CD4-positive, alpha-beta T cell treated with Interferon gamma for 1 hour (primary cell): ENCODE measurements at places on chromosomes 4 and X.
A peak's percentile ranks its signal among the peaks of the same experiment; 100 is the strongest.

- DNase-seq = peak; percentile 55
Observed at GRCh38 chrX:54921427-54922021, 900 bp downstream of the TRO start.

DNA sequence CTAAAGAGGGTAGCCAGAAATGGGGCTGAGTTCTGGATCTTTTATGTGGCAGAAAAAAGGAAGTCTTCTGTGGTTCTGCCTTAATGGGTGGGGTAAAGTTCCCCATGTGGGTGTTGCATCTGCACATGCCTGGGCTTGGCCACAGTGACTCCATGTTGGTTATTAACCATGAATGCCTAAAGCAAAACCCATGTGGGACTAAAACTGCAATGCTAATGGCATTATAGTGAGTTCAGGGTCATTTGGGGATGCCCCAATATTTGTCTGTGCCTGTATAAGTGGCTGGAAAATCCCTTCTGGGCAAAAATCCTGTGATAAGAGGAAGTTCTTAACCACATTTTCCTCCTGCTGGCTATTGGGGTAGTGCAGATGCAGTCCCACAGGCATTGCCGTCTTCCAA, 857.4 kb downstream of the FAT4 start:
- DNase-seq = no peak

- no peak for DNase-seq
Observed at GRCh38 chr4:176298664-176299063, 21.1 kb upstream of the SPCS3 start.

DNA sequence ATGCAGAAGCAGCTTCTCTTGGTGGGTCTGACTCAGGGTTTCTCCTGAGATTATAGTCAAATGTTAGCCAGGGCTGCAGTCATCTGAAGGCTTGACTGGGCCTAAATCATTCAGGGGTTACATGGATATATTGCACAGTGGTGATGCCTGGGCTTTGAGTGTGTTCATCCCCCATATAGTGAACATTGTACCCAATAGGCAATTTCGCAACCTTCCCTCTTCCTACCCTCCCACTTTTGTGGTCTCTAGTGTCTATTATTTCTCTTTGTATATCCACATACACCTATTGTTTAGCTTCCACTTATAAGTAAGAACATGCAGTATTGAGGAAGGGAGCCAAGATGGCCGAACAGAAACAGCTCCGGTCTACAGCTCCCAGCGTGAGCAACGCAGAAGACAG, 90.3 kb upstream of the CAMK2D start:
- DNase-seq = no peak

DNA sequence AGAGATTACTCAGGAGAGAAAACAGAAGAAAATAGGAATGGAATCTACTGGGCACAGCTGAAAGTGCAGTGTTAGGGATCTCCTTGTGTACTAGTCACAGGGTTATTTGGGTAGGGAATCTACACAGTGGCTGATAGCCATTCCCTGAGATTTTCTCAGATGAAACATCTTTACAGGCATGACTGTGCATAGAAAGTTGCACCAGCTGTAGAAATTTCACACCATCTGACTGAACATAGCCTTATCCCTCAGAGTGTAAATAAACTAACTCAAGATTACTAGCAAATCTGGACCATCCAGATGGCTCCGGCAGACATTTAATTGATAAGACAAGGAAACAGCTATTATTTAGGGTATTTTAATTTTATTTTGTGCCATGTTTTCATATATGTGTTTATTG, 2053.5 kb upstream of the TENM3 start:
- no peak for DNase-seq

DNA sequence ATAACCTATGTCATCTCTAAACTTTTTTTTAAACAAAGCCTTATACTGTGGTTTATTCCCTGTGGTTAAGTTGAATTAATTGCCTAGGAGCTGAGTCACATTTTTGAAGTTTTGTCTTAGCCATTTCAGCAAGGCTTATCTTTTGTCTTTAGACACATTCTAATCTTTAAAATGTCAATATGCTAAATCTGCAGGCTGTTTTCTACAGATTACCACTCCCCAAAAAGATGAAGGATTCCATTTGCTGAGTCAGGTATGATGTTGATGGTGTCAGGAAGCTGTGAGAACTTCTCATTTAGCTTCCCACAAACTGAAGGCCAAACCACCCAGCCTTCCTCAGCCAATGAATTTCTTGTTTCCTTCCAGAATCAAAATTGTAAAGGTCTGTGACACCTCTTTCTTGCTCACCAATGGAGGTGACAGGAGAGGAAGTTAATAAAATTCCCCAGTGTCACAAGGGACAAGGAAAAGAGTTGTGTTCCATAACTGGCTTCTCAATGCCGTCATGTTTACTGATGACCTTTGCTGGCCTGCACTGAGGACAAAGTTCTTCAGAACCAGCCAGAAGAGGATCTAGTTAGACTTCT, 3.7 kb upstream of the CXCL6 start:
- no peak for DNase-seq

GRCh38 chr4:185020863-185021761, 2.8 kb downstream of the HELT start:
- DNase-seq = no peak

- no peak for DNase-seq
Observed at GRCh38 chr4:1802720-1803522, 9.8 kb downstream of the FGFR3 start.

DNA sequence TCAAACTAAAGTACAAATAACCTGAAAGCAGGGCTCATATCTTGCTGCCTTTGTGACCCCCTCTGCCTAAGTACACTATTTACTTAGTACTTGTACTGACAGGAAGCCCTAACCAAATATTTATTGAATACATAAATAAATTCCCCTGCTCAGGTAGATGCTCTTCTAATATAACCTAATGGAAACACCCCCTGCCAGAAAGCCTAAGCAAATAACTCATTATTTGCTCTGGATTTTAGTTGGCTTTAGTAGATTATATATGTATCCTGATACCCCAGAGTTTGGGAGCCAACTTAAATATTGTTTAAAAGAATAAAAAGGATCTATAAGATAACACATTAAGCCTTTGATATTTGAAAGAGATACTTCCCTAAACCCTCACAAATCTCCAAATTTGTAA, 318.2 kb downstream of the PPP1R2C start:
- no peak for DNase-seq

- DNase-seq = no peak
Observed at GRCh38 chr4:64713256-64713840, 304.1 kb upstream of the TECRL start.

GRCh38 chrX:10231461-10231860, 74.7 kb downstream of the CLCN4 start:
- no peak for DNase-seq

- DNase-seq = no peak
Observed at GRCh38 chr4:6964858-6965257, 55.2 kb downstream of the TBC1D14 start.

GRCh38 chr4:138706201-138706600, 309.4 kb upstream of the NOCT start:
- DNase-seq = no peak

DNA sequence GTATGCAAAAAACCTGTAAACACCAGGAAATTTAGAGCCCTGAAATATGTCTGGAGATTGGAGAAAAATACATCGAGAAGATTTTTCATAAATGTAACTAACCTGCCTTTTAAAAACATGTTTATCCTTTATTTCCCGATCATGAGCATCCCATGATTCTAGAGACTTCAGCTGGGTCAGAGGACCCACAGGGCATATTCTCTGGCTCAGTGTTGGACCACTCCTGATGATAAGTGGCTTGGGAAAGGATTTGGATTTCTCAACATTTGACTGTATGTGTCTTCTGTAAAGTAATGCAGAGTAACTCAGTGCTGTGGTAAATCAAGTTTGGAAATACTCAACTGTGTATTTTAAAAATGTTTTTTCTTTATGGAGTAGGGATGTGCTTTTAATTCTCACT, 40.0 kb upstream of the ANK2 start:
- DNase-seq = no peak

DNA sequence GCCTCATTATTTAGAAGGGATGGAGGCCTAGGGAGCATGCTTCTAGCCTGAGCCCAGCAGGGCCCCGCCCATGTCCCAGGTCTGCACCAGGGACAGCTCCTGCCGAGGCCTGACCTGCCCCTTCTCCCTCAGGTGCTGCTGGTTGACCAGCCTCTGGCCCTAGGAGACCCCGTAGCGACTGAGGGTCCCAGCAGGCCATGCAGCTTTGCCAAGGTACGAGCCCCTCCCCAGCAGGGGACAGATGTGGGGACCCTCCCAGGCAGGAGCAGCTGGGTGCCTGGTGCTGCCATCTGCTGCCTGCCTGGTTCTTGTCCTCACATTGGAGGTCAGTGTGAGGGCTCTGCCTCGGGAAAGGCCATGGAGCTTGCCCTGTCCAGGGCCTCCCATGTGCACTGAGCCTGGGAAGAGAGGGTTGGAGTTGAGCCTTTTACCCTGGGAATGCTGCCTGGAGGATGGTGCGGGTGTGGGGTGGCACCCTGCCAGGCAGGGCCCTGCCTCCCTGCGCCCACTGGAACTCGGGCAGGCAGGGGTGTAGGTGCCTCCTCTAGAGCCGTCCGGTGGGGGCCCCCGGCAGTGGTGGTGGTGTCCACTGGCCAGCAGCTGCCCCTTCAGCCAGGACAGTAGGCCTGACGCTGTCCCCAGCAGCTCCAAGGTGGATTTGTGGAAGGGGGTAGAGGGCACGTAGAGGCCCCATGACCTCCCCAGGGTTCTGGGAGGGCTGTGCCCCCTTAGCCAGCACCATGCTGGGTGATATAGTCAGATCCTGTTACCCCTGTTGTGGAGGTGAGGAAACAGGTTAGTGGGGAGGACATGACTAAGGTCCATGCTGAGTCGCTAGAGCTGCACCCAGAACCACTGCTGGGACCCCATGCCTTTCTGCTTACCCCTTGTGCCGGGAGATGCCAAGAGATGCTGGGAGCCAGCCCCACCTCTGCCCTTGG, 2.2 kb upstream of the MSANTD1 start:
- DNase-seq = no peak
